ENCODE measurements at places on chromosomes 12 and 14. TPM values are rescaled to one million over a fixed set of nuclear protein-coding genes. Genes with fewer than 3 reads are reported as not detected.

Gene LTBR
- total RNA-seq = 3.9 TPM

Gene PSMA6
- total RNA-seq = 704 TPM

- DNase-seq = no peak
These were observed 1213.6 kb downstream of the GALC start for GRCh38 chr14:86779416-86779815.

GRCh38 chr12:11916771-11917170 lies 154.0 kb upstream of the BCL2L14 start:
- no peak for DNase-seq

DNA sequence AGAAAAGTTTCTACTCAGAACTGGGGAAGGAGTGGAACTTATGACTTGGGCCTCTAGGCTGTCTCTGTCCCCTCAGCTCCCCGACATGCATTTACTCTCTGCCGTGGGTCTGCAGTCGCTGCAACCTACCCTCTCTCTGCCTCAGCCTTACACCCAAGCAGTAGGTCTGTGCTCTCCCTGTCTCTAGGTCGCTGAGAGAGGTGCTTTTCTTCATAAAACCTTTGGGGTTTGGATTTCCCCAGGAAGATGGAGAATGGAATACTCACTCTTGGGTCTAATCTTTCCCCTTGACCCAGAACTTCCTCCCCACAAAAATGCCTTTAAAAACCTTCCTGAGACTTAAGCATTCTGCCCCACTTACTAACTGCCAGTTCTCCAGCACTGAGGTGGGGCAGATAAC lies 12.9 kb downstream of the GPR84 start:
- DNase-seq = no peak

DNA sequence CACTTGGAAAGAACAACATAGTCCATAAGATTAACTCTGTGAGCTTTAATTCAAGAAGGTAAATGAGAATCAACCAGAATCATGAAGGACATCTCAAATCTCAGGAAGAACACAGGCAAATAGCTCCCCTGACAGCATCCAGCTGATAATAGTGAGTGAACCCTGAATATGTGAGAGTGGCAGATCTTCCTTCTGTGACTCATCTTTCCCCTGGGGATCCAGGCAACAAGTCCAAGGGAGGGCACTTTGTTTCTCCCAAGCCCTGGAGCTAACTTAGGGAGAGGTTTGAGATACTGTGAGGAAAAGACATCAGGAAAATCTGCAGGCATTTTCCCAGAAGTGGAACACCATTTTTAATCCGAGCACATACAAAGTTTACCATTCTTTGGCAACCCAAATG lies 763.9 kb upstream of the MGAT4C start:
- DNase-seq = no peak
